ENCODE measurements at places on chromosomes 12 and 14. TPM values are rescaled to one million over a fixed set of nuclear protein-coding genes. Genes with fewer than 3 reads are reported as not detected.

Gene ACSS3
- total RNA-seq = 0.05 TPM

Gene LRIG3
- 5.4 TPM for total RNA-seq

Gene EID3
- total RNA-seq = 8.0 TPM

Gene FERMT2
- 31.0 TPM for total RNA-seq

Gene AQP6
- total RNA-seq = not detected

Gene PABPN1
- total RNA-seq = 156 TPM

Gene PLEKHG7
- total RNA-seq = 0.06 TPM

Gene RNF212B
- not detected for total RNA-seq

Gene SSPN
- 0.55 TPM for total RNA-seq

Gene TAS2R19
- total RNA-seq = not detected

Gene PPP1R1A
- 0.18 TPM for total RNA-seq

Gene FAM186B
- 0.15 TPM for total RNA-seq

Gene STON2
- total RNA-seq = 0.79 TPM

Gene RDH11
- 60.2 TPM for total RNA-seq

Gene CABP1
- total RNA-seq = 0.22 TPM

Gene HOTAIR
- 0.09 TPM for total RNA-seq

Gene LTBP2
- 11.0 TPM for total RNA-seq

Gene SLC25A21
- 0.35 TPM for total RNA-seq

Gene KCNK10
- not detected for total RNA-seq

Gene DLGAP5
- total RNA-seq = 32.0 TPM

Gene OR6C6
- total RNA-seq = not detected

Gene KRT74
- total RNA-seq = not detected

Gene PLEKHA5
- total RNA-seq = 6.4 TPM

Gene TTC8
- 40.8 TPM for total RNA-seq

Gene ISCU
- 111 TPM for total RNA-seq

Gene ZBTB42
- total RNA-seq = 3.5 TPM

Gene KERA
- total RNA-seq = not detected

Gene SOAT2
- 0.18 TPM for total RNA-seq

Gene KIF5A
- 0.29 TPM for total RNA-seq

Gene SDR9C7
- total RNA-seq = not detected
